ENCODE measurements at places on chromosomes 12 and 14.

DNA sequence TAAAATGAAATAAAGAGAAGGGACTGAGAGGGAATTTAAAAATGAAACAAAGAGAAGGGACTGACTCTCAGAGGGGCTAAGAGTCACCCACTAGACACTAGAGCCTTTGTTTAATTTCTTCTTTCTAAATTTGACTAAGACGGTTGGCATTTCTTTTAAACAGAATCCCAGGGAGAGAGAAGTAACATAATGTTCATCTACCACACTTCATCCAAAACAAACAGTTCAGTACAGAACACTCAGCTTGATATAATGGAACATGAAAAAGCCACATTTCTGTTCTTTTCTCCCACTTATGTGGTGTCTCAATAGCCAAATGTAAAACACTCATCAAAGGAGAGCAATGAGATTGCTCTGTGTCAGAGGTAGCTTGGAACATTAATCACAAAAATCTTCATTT lies 10.1 kb upstream of the NT5DC3 start:
- no peak for DNase-seq

DNA sequence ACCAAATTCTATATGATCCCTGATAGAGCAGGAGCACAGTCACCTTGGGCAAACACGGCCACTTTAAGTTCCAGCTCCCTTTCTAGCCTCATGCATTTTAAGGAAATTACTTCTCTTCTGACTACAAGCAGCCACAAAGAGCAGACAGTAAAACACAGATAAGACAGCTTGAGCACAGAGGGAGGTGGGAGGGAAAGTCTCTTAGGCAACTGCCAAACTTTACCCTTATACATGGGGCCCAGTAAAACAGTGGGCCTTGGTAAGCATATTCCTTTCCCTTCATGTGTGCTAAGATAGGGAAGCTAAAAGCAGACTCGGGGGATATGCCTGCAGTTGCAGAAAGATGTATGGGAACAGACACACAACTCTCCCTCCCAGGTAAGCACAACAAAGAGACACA lies 235.9 kb downstream of the CPNE8 start:
- DNase-seq, result no peak

GRCh38 chr12:34602213-34602940 lies 580.1 kb downstream of the ALG10 start:
- peak; percentile 1 for DNase-seq

DNA sequence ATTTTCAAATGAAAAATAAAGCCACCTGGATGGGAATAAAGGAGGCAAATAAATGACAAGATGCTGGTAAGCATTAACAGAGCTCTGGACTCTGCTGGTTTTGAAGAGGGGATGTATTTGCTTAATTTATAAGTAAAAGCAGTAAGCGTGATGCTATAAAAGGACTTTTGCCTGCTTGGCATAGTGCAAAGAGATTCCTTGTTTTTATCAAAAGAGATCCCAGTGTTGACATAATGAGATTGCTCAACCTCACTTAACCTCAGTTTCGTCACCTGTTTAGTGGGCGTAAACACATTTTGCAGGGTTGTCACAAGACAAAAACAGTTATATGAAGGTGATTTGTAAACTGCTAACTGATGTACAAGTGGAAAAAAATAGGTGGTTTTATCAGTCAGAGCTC lies 13.8 kb downstream of the ASCL1 start:
- no peak for DNase-seq

DNA sequence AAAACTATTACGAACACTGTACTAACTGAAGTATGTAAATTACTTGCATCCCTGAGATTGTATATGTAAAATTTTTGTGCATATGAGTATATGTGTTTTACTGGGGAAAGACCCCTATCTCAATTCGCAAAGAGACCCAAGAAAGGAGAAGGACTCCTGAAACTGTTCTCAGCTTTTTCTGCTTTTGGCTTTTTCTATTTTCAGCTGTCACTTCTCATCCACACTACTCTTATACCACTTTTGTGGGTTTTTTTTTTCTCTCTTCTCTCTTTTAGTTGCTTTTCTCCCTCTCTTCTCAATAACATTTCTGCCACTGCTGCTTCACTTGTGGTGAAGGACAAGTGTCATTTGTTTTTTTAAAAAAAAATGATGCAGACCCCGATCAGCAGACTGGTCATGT lies 39.8 kb downstream of the NIN start:
- no peak for DNase-seq

DNA sequence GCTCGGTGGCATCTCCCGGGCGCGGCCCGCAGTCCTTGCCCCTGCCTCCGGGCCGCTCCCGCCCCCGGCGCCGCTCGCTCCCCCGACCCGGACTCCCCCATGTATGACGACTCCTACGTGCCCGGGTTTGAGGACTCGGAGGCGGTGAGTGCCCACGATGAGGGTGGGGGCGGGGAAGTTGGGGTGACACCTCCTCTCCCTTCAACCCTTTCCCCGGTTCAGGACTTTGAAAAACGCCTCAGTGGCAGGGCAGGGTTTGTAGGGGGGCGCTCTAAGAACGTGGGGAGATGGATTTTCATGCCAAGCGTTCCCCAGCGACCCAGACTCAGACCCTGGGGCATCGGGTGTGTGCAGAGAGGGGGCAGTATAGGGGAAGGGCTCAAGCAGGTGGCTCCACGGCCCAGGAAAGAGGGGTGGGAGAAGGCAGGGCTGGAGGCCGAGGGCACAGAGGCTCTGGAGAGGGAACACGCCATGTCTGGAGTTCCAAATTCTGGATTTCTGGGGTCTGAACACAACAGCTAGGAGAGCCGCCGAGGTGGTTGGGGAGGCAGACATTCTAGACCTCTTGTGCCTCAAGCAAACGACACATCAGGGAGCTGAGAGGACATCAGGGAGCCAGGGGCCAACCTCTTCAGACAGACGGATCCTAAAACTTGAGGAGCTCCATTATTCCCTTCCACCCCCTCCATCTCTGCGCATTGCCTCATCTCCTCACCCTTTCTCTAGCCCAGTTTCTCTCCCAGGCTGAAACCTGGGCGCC lies 715 bp downstream of the CACNB3 start:
- no peak for DNase-seq

DNA sequence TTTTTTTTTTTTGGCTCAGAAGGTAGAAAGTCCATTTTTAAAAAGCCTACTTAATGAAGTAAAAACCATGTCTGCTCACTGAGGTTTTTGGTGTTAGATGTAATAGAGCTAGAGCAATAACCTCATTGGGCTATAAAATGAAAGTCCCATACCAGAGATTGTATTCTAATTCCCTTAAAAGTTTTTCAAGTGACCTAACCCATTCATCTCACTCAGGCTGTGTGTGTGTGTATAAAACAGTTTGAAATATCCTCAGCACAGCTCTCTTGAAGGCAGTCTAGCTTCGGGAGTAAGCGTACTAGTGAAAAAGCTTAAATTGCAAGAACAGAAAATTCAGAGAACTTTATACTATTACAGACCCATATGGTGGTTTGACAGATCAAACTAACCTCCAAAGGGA lies 313.8 kb downstream of the CEP128 start:
- DNase-seq, result no peak

- no peak for DNase-seq
Observed at GRCh38 chr14:75614179-75614578, 35.8 kb downstream of the FLVCR2 start.

DNA sequence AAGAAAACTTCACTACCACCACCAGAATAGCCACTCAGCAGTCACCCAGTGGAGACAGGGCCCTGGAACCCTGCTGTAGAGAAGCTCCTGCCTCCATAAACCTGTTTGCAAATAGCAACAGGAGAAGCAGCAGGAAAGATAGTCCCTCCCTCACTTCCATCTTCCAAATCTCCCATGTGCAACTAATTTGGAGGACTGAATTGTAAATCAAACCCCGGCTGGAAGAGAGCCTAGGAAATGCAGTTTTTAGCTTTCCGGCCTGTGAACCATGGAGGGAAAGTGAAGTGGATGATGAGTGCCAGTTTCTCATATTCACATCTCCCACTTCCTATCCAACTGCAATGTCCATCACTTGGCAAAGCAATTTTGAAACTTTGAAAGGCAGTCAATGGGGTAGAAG lies 167.2 kb upstream of the FRMD6 start:
- DNase-seq, result peak; percentile 36
